ENCODE measurements at places on chromosomes 12 and 14. TPM values are rescaled to one million over a fixed set of nuclear protein-coding genes. Genes with fewer than 3 reads are reported as not detected.
A peak's percentile ranks its signal among the peaks of the same experiment; 100 is the strongest.

- H3K36me3 ChIP-seq = no peaks in the 10 kb centered on the region
- H3K27me3 ChIP-seq = no peaks in the 10 kb centered on the region
- H3K4me3 ChIP-seq = no peak overlapping the region
- H3K27ac ChIP-seq = no peak overlapping the region
These were observed 71.7 kb downstream of the TPH2 start for GRCh38 chr12:72010356-72010755.

DNA sequence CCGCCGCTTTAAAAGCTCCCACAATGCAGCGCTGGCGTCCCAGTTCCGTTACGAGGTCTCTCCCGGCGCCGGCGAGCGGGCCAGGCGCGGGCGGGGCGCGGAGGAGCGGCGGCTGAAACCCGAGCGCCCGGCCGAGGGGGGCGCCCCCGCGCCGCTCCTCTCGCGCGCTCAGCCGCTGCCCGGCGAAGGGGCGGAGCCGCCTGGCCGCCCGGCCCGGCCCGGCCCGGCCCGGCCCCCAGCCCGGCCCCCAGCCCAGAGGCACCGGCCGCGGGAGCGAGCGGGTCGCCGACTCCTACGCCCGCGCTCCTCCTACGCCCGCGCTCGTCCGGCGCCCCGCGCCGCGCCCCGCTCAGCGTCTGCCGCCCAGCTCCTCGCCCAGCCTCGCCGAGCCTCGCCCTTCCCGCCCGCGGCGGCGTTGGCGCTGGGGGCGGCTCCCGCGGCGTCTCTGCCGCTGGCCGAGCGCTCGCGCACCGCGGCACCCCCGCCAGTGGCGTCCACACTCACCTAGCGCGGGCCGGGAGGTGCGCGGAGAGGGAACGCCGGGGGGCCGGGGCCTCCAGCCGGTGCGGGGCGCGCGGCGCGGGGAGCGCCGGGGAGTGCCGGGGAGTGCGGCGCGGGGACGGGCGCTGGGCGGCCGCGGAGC is at the start of gene RASSF8:
Gene RASSF8 (plus strand): TSS at position 255 of the 643 bp plus-strand sequence. CDS start 96,662 bp downstream, outside the sequence.
- DNase-seq = no peak
- H3K27me3 ChIP-seq = peaks cover 5% of the 10 kb centered on the region
- peak within 1 kb of the TSS; percentile 86 for H3K4me3 ChIP-seq
- H3K4me1 ChIP-seq = peaks cover 4% of the 10 kb centered on the region

DNA sequence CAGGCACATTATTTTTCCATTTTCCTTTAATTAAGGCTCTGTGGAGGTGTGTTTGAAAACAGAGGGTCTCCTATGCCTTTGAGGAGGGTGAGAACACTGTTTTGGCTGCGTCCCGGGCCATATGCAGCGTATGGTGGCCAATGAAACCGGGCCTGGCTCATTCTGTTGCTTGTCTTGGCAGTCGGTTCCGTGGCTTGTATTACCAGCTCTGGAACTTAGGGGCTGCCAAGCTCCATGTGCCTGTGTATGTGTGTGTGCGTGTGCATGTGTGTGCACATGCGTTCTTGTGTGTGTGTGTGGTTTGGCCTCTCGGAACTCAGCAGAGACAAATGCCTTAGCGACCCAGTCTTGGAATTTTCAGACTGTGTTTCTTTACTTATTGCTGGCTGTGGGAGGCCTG is 2.7 kb downstream of the JDP2 start:
- no peak overlapping the region for H3K27ac ChIP-seq
- no peaks in the 10 kb centered on the region for H3K36me3 ChIP-seq
- DNase-seq = no peak
- peaks cover 3% of the 10 kb centered on the region for H3K4me1 ChIP-seq
- H3K4me3 ChIP-seq = no peak overlapping the region

The SLC5A8 gene
- total RNA-seq = not detected

The SFSWAP gene
- 106 TPM for total RNA-seq

GRCh38 chr12:34396006-34396860 is 373.9 kb downstream of the ALG10 start:
- no peak for DNase-seq
- H3K27ac ChIP-seq = no peak overlapping the region
- H3K4me1 ChIP-seq = no peaks in the 10 kb centered on the region
- H3K27me3 ChIP-seq = peaks cover 20% of the 10 kb centered on the region
